ENCODE measurements at places on chromosomes 13 and 19. TPM values are rescaled to one million over a fixed set of nuclear protein-coding genes. Genes with fewer than 3 reads are reported as not detected.

DNA sequence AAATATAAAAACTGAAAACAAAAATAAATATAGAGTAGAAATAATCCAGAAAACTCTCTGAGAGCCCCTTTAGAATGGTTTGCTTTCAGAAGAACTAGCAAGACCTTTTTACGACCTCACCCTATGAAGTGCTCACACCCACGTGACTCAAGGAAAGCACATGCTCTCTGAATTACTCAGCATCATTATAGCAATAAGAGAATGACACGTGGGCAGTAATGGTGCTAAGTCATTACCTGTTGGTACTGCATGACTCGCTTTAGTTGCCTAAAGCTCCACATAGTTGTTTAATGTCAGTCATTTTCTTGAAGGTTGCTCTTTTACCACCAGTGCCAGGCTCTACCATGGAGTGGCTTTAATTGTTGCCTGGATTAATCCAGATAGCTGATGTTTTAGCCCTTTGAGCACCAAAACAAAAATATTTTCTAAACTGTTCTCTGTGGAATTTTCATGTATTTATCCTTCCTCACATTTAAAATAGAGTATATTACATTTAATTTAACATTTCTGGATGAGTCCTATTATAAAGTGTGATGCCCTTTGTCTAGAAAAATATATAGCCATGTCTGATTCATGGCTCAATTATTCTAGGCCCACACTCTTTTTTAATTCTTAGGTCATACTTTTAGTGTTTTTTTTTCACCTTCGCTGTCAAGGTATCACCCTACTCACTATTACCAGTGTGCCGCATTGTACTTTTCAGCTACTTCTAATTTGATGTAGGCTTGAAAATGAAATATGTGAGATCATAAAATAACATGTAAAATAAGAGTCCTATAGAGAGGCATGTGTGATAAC, 56.8 kb downstream of the THSD1 start:
- DNase-seq = no peak

DNA sequence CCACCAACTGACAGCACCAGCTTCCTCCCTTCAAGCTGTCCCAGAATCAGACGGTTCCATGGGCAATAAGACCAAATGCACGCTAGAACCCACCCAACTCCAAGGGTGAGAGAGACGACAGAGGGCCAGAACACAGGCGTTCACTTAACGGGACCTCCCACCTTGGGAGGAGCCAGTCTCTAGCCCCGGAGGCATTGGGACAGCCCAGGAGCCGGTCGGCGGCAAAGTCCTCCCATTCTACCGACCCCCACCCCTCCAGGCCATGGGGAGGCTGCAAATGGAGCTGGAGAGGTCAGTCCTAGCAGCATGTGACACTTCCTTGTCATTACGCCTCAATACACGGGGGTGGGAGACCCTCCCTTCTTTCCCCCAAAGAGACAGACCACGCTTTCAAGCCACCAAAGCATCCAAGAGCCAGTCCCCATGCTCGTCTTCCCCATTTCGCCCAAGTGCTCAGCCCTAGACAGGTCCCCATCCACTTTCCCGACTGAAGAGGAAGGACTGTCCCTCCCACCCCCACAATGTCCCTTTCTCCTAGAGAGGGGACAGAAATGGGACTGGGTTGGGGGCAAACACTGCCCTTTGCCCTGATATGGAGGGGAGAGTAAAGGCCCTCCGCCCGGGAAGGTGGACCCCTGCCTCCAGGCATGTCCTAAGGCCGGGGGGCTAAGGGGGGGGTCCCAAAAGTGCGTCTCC, 964 bp downstream of the KHSRP start:
- no peak for DNase-seq

- no peak for DNase-seq
Measured at GRCh38 chr13:37729876-37730275, 131.3 kb upstream of the POSTN start.

- no peak for DNase-seq
Measured at GRCh38 chr13:76975863-76976262, 16.0 kb upstream of the CLN5 start.

DNA sequence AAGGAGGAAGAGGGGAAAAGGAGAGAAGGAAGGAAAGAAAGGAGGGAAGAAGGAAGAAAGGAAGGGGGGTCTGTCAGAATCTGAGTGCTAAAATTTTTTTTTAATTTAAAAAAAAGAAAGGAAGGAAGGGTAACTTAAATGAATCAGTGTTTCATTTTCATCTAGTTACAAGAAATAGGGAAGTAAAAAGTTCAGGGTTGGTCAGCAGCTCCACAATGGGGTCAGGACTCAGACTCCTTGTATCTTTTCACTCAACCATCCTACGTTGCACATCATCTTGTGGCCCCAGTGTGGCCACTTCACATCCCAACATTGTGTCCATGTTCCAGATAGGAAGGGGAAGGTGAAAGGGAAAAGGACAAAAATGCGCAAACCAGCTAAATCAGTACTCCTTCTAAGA, 14.3 kb upstream of the FNDC3A start:
- no peak for DNase-seq

- DNase-seq = no peak
Measured at GRCh38 chr19:54918499-54918898, 12.6 kb downstream of the NCR1 start.

DNA sequence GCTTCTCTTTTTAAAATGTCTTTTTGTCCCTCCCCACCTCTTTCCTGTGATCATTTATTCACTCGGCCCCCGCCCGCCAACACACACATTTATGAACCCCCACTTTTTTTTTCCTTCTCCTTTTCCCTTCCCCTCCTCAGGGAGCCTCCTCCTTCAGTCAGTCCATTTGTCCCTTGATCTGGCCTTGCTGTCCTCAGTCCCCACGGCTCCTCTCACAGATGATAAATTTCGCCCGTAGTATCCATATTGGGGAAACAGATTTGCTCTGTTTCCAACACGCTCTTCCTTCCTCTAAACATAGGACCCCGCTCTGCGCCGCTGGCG, 2.0 kb downstream of the GSX1 start:
- no peak for DNase-seq

DNA sequence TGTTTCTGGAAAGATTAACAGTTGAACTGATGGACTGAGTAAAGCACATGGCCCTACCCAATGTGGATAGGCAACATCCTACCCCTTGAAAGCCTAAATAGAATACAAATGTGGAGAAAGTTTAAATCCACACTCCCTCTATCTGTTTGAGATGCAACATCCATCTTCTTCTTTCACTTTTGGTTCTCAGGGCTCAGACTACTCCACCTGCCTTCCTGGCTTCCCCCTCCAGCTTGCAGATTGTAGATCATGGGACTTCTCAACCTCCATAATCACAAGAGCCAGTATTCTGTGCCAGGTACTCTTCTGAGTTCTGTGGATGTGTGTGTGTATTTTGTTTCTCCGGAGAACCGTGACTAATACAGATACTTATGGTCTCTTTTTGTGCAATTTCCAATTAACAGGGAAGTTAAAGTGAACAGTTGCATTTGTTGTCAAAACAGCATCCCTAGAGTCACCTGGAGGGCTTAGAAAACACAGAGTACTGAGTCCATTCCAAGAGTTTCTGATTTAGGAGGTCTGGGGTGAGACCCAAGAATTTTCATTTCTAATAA, 590.3 kb upstream of the MIR17HG start:
- no peak for DNase-seq

DNA sequence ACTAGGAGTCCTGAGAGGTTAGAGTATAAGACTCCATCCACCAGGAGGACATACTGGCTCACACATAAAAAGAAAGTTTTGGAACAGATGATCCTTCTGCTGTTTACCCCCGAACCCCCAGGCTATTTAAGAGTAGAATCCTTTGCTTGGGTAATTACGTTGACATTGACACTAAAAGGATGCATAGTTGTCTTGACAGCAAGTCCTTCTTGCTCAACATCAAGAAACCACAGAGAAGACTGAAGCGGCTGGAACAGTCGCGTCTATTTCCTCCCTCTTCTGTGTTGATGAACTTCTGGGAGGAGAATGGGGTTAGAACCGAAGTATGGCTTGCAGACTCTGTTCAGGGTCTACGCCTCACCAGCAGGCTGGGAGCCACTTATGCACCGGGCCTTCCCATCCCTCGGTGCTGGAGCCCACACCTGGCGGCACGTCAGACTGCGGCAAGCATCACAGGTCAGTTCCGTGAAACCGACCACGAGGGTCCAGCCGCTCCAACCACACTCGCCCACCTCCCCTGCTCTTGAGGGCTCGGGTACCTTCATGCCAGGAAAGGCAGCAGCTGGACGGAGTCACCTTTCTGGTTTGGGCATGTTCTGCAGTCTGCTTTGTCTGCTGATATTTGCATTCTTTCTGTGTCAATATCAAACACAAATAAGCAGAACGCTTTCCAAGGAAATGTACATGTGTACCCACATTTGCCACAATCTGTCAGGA, 42.4 kb upstream of the RANBP3 start:
- DNase-seq = no peak

Gene ZNF724
- polyA plus RNA-seq = 2.1 TPM

Gene NCLN
- 26.0 TPM for polyA plus RNA-seq

Gene CYP4F8
- not detected for polyA plus RNA-seq

Gene PLIN3
- 37.5 TPM for polyA plus RNA-seq

Gene NOTCH3
- polyA plus RNA-seq = 131 TPM

Gene FXYD5
- 16.2 TPM for polyA plus RNA-seq

Measured in forelimb muscle (tissue), 1 donor.